T-helper 22 cell (primary cell): ENCODE measurements at places on chromosomes 6 and 20.

DNA sequence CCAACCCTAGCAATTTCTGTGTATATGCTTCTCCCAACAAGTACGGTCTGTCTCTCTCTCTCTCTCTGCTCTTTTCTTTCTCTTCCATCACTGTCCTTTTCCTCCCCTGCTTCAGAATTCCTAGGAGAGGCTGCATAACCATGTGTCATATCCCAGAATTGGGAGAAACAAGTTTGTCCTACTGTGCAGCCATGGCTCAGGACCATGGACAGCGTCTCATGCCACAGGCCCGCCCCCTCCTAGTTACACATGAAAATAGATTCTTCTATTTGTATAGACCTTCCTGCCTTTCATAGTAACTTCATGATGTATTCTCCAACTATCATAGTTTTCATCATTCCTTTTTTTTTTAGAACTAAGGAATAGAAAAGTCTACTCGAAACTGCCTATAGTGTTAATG, 98.0 kb downstream of the FNDC1 start:
- DNase-seq = no peak

GRCh38 chr6:122393351-122393896, 6.0 kb upstream of the HSF2 start:
- no peak for DNase-seq

DNA sequence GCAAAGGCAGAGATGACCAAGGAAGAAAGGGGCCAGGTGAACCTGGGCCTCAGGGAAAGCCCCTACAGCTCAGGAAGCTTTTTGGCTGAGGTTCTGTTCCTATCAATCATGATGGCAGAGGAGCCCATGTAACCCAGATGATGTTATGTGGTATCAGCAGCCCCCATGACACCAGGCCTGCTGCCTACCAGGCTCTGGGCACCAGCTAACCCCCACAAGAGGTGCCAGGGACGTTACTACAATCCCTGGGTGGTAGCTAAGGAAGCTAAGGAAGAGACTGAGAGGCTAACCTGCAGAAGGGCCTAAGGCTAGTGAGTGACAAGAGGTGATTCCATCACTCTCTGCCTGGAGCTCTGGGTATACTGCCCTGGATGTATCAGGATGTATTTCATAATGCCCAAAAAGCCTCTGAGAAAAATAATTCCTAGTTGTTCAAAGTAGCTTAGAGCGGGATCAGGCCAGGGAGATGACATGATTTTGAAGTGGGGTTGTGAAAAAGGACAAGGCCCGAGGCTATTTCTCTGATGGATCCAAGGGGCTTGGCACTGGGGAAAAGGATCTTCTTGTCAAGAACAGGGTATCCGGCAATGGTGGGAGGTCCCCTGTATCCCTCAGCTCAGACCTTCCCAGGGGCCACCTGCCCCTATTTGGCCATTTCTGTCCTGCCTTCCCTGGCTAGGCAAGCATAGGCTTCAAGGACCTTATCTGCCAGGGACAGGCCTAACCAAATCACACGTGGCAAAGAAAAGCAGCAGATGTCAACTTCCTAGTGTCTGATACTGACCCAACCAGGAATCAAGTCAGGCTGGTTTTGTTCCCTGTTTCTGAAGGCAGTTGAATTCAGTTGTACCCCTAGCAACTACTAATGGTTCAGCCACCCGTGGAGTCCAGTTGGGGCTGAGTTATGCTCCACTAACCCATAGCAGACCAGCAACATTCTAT, 41.3 kb downstream of the PANK2 start:
- DNase-seq = no peak

GRCh38 chr20:48705240-48706115, 122.3 kb downstream of the PREX1 start:
- no peak for DNase-seq

- no peak for DNase-seq
These were observed 1455.3 kb downstream of the GRIK2 start for GRCh38 chr6:102848796-102849195.

- DNase-seq = no peak
These were observed 1.8 kb upstream of the UBR2 start for GRCh38 chr6:42561986-42562385.

DNA sequence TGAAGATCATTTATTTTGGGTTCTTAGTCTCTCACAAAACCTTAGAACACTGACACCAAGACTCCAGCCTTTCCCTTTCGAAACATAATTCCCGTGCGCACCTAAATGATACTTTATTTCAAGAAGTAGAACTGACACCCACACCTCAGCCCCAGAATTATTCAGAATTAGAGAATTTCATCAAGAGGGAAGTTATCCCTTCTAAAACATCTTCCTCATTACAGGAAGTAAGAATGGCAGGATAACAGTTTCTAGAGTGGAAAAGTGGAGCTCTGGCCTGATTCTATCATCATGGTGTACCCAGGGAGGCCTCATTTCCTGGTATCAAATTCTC, 1.4 kb upstream of the SRXN1 start:
- no peak for DNase-seq

DNA sequence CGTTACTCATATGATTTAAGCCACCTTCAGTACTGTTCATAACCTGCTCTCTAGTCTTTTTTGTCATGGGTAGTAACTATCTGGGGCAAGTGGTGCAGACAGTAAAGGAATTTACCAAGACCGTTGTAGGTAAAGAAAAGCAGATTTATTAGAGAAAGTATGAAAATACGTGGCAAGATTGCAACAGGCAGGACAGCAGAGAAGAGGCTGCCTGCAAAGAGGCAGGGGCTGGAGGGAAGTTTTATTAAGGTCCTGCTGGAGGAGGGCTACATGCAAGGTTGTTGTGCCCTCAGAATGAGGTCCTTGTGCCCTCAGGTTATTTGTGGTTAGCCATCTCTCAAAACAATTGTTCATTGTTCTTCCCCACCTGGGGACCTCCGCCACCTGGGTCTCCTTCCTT, 444.3 kb downstream of the BCKDHB start:
- no peak for DNase-seq

- no peak for DNase-seq
These were observed 5.5 kb upstream of the RGL2 start for GRCh38 chr6:33304216-33304615.

DNA sequence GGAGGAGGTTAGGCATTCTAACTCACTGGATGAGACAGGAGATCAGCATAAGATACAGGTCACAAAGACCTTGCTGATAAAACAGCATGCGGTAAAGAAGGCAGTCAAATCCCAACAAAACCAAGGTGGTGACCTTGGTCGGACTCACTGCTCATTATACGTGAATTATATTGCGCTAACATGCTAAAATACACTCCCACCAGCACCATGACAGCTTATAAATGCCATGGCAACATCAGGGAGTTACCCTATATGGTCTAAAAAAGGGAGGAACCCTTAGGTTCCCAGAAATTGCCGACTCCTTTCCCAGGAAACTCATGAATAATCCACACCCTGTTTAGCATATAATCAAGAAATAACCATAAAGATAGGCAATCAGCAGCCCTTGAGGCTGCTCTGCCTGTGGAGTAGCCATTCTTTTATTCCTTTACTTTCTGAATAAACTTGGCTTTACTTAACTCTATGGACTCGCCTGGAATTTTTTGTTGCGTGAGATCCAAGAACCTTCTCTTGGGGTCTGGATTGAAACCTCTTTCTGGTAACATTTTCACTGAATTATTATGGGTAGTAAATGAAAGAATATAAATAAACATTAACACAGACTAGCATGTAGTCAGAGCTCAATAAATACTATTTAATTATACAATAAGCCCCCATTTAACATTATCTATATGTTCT, 3.0 kb upstream of the LAMA4 start:
- DNase-seq = no peak

GRCh38 chr6:82385546-82385945, 21.9 kb downstream of the TPBG start:
- no peak for DNase-seq

DNA sequence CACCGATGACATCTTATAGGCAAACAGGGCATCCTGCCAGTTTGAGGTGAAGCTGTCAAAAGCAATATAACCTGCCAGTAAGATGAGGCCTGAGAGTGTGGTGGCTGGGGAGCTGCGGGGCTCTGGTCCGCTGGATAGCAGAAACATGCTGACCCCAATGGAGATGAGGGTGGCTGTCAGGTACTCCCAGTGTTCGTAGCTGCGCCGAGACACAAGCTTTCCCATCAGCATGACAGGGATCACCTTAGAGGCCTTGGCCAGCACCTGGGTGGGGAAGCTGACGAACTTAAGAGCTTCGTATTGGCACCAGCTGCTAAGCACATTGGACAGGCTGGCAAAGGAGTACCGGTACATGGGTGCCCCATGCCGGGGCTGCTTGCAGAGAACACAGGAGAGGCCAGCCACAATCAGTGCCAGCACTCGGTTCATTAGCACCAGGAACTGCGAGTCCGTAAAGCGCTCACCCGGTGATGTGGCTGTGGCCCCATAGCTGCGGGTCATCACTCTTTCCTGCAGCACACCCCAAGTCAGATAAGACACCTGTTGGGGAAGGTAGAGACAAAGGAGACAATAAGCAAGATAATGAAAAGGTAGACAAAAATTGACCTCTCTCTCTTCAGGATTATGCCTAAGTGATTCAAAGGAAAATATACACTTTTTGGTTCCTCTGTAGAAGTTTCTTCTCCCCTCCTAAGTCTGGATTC, 2.1 kb downstream of the SLC35B2 start:
- DNase-seq = no peak

- DNase-seq = no peak
These were observed 27.4 kb downstream of the TRPC4AP start for GRCh38 chr20:35065181-35065580.

DNA sequence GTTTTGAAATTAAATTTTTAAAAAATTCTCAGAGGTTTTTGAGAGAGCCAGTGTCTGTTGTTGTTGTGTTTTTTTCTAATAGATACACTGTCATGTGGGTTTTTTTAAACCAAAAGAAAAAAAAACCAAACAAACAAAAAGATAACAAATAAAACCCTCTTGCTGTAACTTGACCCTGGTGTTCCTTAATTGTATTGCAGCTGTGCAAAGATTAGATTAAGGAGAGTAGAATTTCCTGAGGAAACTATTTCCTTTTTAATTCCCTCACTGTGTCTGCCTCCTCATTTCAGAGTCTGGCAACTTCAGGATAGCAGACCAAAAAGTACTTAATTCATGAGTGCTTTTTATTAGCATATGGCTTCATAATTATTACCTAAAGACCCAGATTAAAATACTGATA, 281.9 kb downstream of the EPM2A start:
- no peak for DNase-seq

DNA sequence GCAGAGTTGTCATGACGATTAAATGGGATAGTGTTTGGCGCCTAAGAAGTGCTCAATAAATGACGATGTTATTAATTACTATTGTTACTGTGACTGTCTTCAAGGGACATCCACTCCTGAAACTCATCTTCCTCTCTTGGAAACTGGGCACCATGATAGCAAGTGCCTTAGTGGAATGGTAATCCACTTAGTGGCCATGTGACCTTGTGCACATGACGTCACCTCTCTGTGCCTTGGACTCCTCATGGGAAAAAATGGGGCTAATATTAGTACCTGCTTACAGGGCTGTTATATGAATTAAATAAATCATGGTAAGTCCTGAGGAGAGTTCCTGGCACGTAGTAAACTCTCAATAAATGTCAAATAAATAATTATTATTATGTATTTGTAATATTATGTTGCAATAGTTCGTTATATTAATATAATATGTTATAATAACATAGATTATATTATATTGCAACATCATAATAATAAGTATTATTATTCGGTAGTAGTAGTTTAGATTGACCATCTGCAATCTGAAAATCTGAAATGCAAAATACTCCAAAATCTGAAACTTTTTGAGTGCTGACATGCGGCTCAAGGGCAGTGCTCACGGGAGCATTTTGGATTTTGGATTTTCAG, 40.9 kb downstream of the EYA2 start:
- DNase-seq = no peak

- no peak for DNase-seq
These were observed 32.3 kb upstream of the PLCB4 start for GRCh38 chr20:9036593-9036992.

DNA sequence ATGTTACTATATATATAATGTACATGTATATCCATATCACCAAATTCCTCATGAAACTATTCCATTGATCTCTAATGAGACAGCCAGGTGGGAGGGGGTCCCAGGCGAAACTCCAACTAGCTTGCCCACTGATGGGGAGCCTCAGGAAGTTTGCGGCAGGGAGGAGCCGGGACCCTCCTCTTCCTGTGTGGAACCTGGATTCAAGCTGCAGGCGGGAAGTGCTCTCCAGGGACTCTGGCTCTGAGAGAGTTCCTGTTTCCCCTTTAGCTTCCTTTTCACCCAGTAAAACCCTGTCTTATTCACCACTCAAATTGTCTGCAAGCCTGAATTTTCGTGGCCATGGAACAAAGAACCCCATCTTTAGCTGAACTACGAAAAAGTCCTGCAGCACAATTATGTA, 152.2 kb downstream of the OPN5 start:
- no peak for DNase-seq

GRCh38 chr20:10381477-10381876, 52.5 kb downstream of the MKKS start:
- no peak for DNase-seq

GRCh38 chr6:33656844-33657243, 35.7 kb downstream of the ITPR3 start:
- no peak for DNase-seq

DNA sequence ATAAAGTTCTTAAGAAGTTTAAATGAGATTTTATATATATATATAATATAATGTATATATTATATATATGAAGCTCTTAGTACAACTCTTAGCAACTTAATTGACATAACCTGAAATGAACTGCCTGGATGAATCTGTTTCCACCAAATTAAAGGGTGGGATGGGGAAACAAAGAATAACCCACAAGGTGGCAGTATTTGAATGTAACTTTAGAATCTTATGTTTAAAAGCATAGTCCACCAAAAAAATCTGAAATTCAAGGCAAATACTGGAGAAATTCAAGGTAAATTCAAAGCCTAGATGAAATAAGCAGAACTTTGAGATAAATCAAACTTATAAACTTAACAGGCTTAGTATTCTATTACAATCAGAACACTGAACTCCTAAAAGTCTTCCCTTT, 4.4 kb upstream of the IBTK start:
- no peak for DNase-seq

DNA sequence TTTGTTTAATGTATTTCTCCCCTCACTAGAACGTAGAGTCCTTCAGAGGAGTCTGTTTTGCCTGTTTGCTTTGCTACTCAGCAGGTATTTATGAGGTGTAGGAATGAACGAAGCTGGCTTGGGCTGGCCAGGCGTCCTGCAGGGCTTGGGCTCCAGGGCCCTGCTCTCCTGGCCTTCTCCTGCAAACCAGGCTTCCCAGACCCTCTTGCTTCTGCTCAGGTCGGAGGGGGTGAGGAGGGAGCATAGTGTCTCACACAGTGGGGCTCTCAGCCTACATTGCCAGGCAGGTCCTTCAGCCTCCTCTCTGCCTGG, 24.6 kb upstream of the MLN start:
- no peak for DNase-seq

DNA sequence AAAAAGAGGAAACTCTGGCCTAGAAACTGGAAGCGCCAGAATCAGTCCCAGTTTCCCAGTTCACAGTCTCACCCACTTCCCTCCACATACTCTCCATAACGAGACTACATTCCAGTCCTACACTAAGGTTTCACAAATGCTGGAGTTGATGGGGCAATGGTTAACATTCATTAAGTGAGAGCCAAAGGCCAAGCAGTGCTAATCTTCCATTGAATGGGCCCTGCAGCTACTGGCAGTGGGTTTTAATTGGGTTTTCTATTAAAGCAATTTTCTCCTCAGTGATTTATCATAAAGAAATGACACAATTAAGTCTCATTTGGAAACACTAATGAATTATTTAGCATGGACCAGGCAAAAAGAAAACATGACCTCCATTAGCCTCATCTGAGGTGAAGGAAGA, 20.8 kb upstream of the NRSN1 start:
- DNase-seq = no peak

- DNase-seq = no peak
These were observed 124.3 kb downstream of the GRM1 start for GRCh38 chr6:146153040-146153758.

GRCh38 chr6:111478749-111479148, 4.3 kb downstream of the REV3L start:
- DNase-seq = no peak
